AG10803 (cell line): ENCODE measurements at places on chromosomes 12 and 14.

DNA sequence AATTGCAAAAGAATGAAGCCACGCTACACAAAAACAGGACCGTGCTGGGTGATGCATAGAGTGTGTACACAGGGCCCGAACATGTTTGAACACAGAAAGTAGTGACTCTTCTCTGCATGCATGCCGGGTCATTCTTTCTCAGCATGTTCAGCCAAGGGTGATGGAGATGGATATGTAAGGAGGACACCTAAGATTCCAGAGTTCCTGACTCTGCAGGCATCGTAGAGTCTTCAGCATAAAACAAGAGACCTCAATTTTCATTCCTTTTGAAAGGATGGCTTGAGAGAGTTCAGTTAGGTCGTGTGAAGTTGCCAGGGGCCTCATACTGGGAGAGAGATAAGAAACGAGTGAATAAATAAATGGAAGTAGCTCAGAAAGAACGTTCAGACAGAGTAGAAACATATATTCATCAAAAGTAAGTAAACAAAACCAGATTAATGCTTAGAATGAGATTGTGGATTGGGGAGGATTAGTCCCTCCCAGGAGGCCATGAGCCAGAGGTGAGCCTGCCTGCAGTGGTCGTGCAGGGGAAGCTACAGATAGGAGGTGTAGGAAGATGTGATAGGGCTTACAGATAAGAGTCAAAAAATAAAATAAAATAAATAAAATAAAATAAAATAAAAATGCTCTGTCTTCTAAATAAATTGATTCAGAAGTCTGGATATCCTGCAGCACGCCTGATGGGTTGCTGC lies 27.6 kb upstream of the SEL1L start:
- no peak for DNase-seq

DNA sequence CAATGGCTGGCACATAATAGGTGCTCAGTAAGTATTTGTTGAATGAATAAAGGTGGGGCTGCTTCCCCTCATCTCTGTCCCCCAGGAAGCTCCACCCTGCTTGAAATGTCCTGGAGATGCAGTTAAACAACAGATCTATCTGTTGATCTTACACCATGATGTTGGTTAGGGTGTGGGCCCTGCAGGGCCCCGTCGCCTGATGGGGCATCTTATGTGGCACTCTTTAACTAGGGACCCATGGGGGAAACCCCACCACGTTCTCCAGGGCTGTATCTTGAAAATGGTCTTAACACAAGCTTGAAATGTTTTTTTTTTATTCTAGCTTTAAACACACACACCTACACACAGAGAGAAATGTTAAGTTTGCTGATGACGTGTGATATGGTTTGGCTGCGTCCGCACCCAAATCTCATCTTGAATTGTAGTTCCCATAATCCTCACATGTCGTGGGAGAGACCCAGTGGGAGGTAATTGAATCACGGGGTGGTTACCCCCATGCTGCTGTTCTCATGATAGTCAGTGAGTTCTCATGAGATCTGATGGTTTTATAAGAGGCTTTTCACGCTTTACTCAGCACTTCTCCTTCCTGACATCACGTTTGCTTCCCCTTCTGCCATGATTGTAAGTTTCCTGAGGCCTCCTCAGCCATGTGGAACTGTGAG lies 741.7 kb downstream of the VRK1 start:
- DNase-seq = no peak

DNA sequence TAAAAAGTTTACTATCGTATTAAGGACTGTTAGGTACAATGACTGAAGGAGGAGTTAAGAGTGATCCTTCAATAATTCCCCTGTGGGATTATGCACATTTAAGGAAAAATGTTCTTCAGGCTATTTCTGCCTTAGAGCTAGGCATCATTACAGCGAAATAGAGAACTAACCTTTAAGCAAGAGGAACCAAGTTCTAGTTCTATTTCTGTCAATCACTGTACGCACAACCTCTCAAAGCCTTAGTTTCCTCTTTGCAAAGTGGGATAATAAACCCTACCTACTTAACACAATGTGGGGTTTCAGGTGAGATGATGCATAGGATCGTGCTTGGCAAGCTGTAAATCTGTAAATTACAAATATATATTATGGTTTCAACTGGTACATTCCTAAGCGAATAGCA lies 15.4 kb downstream of the NTF3 start:
- DNase-seq = no peak

GRCh38 chr14:24335461-24336171 lies 745 bp upstream of the ADCY4 start:
- DNase-seq = no peak

DNA sequence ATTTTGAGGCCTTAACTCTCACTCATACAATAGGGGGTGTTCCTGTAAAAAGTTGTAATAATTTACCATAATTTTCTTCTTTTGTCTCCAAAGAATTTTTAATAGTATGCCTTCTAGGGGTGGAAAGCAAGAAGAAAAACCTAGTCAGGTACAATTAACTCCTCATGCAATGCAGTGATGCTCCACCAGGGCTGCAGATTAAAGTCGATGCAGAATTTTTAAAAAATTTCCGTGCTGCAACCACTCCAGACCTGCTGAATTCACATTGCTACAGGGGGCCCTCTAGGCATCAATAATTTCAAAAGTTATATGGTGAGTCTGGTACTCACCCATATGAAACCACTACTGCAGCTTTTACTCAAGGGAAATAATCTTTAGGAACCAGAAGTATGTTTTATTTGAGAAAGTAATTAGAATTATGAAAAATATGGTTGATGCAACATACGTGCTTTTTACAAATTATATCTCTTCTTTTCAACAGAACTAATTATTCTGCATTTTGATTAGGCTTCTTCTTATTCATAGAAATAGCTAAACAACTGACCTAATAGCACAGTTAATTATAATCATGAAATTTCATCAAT lies 353.2 kb downstream of the BCAT1 start:
- DNase-seq = no peak

DNA sequence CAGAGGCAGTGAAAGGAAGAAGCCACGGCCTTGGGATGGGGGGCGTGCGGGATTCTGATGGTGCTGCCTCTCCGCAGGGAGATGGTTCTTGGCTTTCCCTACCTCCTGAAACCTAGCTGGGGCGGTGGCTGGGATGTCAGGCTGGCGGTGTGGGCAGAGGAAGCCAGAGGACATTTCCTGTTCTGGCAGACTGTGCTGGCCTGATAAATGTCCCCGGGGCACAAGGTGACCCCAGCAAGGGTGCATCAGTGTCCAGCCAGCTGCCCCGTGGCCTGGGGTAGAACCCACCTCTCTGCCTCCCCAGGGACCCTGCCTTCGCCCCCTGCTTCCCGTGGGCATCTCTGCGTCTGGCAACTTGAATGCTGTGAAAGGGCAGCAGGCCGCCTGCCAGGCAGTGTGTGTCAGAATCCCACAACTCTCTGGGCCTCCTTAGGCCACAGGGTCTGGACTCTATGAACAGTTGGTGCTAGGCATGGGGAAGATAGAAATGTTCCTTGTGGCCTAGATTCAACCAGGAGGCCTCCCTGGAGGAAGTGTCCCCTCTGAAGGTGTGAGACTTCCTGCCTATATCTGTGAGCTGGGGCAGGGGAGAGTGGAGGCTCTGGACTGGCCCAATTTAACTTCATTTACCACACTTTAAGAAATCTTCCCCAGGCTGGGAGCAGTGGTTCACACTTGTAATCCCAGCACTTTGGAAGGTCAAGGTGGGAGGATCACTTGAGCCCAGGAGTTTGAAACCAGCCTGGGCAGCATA lies 4.9 kb downstream of the SH2B3 start:
- no peak for DNase-seq

DNA sequence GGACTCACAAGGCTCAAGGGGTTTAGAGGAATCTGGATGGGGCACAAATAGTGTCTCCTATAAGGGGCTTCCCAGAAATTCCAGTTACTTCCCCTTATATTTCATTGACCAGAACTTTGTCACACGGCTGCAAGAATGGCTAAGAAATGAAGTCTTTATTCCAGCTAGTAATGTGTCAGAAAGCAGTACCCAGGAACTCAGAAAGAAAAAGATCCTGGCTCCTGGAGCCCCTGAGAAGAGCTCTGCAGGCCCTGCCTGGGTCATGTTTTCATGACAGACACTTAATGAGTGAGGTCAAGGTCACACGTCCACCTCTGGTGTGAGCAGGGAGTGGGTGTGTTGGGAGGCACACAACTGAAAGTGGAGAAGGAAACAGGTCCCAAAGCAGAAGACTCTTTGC lies 17.8 kb downstream of the KCNK13 start:
- no peak for DNase-seq

- DNase-seq = peak; percentile 23
Observed at GRCh38 chr14:102317564-102318248, 1.8 kb upstream of the ZNF839 start.

- no peak for DNase-seq
Observed at GRCh38 chr14:76954394-76955190, 73.9 kb downstream of the IRF2BPL start.

- DNase-seq = no peak
Observed at GRCh38 chr14:20522332-20522731, 17.0 kb downstream of the RNASE10 start.

GRCh38 chr14:70905301-70905700 lies 2.0 kb upstream of the PCNX1 start:
- peak; percentile 93 for DNase-seq

- DNase-seq = peak; percentile 77
Observed at GRCh38 chr14:33642691-33643244, 308.1 kb downstream of the EGLN3 start.

- DNase-seq = peak; percentile 40
Observed at GRCh38 chr12:123071099-123071800, 79.6 kb downstream of the PITPNM2 start.

GRCh38 chr14:29264865-29265264 lies 498.3 kb downstream of the FOXG1 start:
- DNase-seq = no peak

GRCh38 chr14:36510874-36511273 lies 9.2 kb downstream of the NKX2-1 start:
- no peak for DNase-seq

- DNase-seq = no peak
Observed at GRCh38 chr12:98559666-98560065, 33.8 kb upstream of the SLC25A3 start.

DNA sequence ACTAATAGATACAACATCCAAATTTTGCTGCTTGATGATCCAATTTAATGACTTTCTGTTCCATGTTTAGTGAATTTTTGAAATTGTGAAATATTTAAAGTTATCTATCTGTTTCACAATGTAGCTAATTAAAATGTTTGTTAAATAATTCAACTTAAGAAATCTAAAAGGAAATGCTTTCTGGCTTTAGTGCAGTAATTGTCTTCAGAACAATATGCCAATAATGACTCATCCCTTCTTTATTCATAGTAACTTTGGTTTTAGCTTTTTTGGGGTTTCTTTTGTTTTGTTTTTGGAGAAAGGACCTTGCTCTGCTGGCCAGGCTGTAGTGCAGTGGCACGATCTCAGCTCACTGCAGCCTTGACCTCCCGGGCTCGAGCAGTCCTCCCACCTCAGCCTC lies 479.2 kb upstream of the RGS6 start:
- DNase-seq = peak; percentile 74

GRCh38 chr14:34324363-34324795 lies 137.7 kb downstream of the SPTSSA start:
- DNase-seq = peak; percentile 28

DNA sequence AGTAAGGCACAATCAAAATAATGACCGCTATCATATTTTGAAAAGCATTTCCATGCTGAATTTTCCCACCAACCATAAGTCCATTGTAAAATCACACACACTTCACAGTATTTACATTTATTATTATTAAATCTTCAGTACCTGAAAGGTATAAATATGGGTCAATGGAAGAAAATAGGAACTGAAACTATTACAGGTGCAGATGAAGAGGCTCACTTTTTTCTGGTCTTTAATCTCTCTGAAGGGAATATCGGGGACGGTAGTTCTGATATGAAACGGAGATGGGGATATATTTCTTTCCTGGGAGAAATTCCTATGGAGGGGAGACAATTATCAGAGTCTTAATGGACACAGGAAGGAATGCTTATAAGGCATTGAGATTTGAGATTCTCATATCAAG lies 28.4 kb downstream of the CLEC1A start:
- DNase-seq = no peak

DNA sequence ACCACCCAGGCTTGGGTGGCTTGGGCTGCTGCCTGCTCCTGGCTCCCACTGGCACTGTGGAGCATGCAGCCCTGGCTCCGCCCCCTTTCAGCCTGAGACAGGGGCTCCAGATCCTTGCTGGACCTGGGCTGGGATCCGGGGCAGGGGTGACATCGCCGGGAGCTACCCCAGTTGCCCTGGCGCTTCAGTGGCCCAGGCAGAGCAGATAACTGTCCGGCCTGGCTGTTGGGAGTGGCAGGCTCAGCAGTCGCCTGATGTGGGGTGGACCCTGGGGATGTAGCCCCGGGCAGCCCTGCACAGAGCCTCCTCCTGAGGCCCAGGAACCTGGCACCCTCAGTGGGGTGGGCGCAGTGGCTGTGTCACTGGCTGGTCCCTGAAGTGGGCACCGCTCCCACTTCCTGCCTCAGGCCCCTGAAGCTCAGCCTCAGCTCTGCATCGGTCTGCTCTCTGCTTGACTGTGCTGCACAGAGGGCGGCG lies 57.9 kb downstream of the FUT8 start:
- no peak for DNase-seq

GRCh38 chr14:21723431-21724045 lies 49.9 kb upstream of the OR4E1 start:
- DNase-seq = no peak

- DNase-seq = no peak
Observed at GRCh38 chr14:104706733-104707607, 17.1 kb upstream of the ADSS1 start.

DNA sequence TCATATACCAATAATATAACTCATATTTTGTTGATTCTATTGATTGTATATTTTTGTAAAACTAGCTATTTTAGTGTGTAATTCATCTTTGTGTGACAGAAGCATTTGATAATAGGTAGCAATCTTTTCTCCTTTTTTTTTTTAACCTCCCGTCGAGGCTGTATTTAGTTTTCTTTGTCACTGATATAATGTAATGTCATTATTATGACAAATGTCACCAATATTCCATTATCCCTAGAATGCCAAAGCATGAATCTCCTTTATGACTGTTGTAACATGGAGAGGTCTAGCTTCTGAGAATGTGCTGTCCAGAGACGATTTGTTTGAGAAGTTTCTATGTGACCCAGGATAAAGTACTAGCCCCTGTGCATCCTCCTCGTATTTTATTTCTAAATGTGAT lies 639.0 kb upstream of the ATXN7L3B start:
- DNase-seq = no peak

DNA sequence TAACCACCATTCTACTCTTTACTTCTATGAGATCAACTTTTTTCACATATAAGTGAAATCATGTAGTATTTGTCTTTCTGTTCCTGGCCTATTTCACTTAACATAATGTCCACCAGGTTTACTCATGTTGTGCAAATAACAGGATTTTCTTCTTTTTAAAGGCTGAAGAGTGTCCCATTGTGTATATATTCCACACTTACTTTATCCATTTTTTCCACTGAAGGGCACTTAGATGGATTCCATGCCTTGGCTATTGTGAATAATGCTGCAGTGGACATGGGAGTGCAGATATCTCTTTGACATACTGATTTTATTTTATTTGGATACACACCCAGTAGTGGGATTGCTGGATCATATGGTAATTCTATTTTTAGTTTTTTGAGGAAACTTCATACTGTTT lies 181.1 kb upstream of the HMGA2 start:
- DNase-seq = no peak

- peak; percentile 57 for DNase-seq
Observed at GRCh38 chr12:84811291-84811690, 101.3 kb downstream of the SLC6A15 start.

GRCh38 chr12:117582135-117582784 lies 220.8 kb upstream of the NOS1 start:
- DNase-seq = peak; percentile 87
